Lower lobe of right lung (tissue), 2 donors: ENCODE measurements at places on chromosomes 3 and 15. TPM values are rescaled to one million over a fixed set of nuclear protein-coding genes. Genes with fewer than 3 reads are reported as not detected.

DAZL gene
- not detected for total RNA-seq

WDR48 gene
- total RNA-seq, result 44.2 TPM

ANKUB1 gene
- 3.1 TPM for total RNA-seq

TNFAIP8L3 gene
- 10.4 TPM for total RNA-seq

CPNE9 gene
- 0.44 TPM for total RNA-seq

C3orf20 gene
- not detected for total RNA-seq

SMAD6 gene
- 159 TPM for total RNA-seq

DPPA2 gene
- total RNA-seq, result not detected

SI gene
- not detected for total RNA-seq

GOLGA8J gene
- total RNA-seq, result 0.59 TPM

GPR62 gene
- total RNA-seq, result not detected

COL8A1 gene
- 56.1 TPM for total RNA-seq

ZMYND10 gene
- total RNA-seq, result 32.8 TPM

ADGRG7 gene
- not detected for total RNA-seq

PLSCR5 gene
- not detected for total RNA-seq

NCK1 gene
- 63.0 TPM for total RNA-seq

MLF1 gene
- 13.5 TPM for total RNA-seq

ROPN1 gene
- total RNA-seq, result not detected

C3orf70 gene
- total RNA-seq, result 3.2 TPM

NR2E3 gene
- not detected for total RNA-seq

RPP25 gene
- 17.0 TPM for total RNA-seq

AHSG gene
- not detected for total RNA-seq

SUSD5 gene
- total RNA-seq, result 1.9 TPM

GHSR gene
- total RNA-seq, result not detected

SPTBN5 gene
- 2.1 TPM for total RNA-seq

ZKSCAN7 gene
- total RNA-seq, result 3.9 TPM

WDR72 gene
- total RNA-seq, result 1.5 TPM

SNX22 gene
- total RNA-seq, result 17.4 TPM

CCDC71 gene
- total RNA-seq, result 23.4 TPM

CYP1A1 gene
- total RNA-seq, result 0.38 TPM

GRK7 gene
- total RNA-seq, result not detected

PTX3 gene
- total RNA-seq, result 3.2 TPM

MCF2L2 gene
- total RNA-seq, result 0.62 TPM

IL20RB gene
- total RNA-seq, result 1.8 TPM

TM4SF18 gene
- 6.5 TPM for total RNA-seq

HMCES gene
- 28.1 TPM for total RNA-seq

KLHL6 gene
- 36.7 TPM for total RNA-seq

MEIS2 gene
- 20.7 TPM for total RNA-seq

INAFM2 gene
- 33.8 TPM for total RNA-seq

EPB42 gene
- not detected for total RNA-seq

IL17RC gene
- total RNA-seq, result 27.2 TPM

LAMB2 gene
- 410 TPM for total RNA-seq

SLC28A1 gene
- total RNA-seq, result not detected
